ENCODE measurements at places on chromosomes 4 and X.

GRCh38 chrX:13121020-13121555 is 76.7 kb upstream of the FAM9C start:
- DNase-seq: no peak

GRCh38 chrX:15563056-15563455 is 37.7 kb downstream of the ACE2 start:
- no peak for DNase-seq

GRCh38 chrX:9957743-9958142 is 9.4 kb upstream of the CLDN34 start:
- no peak for DNase-seq

GRCh38 chr4:105707782-105708180 is 708 bp downstream of the INTS12 start:
- no peak for DNase-seq

GRCh38 chr4:102216666-102217065 is 128.6 kb downstream of the SLC39A8 start:
- no peak for DNase-seq

- peak; percentile 21 for DNase-seq
Measured at GRCh38 chr4:39596971-39597370, 41.7 kb downstream of the SMIM14 start.

- no peak for DNase-seq
Measured at GRCh38 chr4:16717266-16717970, 181.0 kb downstream of the LDB2 start.

GRCh38 chr4:21882051-21882839 is 66.3 kb downstream of the KCNIP4 start:
- DNase-seq: no peak

GRCh38 chr4:154439224-154439623 is 52.4 kb downstream of the DCHS2 start:
- no peak for DNase-seq

DNA sequence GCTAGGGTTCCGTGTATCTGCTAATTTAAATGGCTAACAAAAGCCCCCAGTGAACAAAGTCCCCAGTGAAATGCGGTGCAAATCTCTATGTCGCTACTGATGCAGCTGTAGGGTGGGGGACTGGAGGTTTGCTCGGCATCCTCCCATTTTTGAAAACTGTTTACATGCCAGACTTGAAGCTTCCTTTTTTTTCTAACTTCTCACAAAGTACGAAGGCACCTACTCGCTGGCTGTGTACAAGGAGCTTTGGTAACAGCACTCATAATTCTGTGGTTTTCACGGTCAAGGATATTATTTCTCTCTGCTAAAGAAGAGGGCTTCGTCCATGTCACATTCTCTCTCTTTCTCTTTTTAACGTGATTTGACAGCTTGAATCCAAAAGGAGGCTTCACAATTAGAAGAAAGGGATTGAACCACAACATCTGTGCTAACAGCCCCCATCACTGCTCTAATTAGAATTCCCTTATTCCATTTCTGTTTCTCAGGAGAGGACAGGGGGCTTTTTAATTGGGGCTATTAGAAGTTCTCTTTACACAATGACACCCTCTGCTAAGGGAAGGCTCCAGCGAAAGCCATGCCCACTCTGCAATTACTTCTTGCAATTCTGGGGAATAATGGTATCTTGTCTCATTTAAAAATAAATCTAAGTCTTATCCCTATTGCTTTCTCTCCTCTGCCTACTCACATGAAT is 46.7 kb downstream of the TMEM156 start:
- no peak for DNase-seq

- DNase-seq: no peak
Measured at GRCh38 chrX:145825896-145826295, 8.3 kb downstream of the SLITRK2 start.

- no peak for DNase-seq
Measured at GRCh38 chr4:68904786-68905185, 46.8 kb downstream of the UGT2A3 start.

- DNase-seq: peak; percentile 47
Measured at GRCh38 chr4:16496501-16496900, 270.2 kb upstream of the TAPT1 start.

DNA sequence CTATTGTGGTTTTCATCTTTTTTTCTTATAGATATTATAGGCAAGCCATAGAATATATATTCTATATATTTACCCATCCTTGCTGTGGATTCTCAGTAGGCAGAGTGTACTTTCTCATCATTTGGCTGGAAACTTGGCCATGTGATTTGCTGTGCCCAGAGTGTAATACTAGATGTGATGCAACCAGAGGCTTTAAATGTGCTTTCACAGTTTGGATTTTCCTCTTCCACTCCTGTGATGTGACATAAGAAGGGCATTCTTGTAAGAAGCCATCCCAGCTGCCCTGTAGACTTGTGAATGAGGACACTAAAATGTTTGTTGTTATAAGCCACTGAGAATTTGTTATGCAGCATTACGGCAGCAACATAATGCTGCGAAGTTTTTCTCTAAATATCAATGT is 10.4 kb upstream of the HPGDS start:
- no peak for DNase-seq

DNA sequence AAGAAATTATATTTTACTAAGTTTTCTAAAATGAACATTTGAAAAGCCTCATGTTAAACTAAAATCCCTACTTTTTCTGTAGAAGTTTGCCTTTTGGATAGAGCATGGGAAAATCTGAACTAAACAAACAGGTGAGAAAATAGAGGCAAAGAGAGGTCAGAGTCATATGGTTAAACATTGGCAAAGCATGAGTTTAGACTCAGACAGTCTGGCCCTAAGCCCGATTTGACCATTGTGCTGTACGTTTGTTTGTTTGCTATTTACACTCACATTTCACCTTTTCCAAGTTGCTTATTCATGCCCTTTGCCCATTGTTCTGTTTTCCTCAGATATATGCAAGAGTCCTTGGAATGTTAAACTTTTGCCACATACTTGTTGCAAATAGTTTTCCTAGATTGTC is 85.4 kb downstream of the TIGD2 start:
- no peak for DNase-seq

- no peak for DNase-seq
Measured at GRCh38 chr4:5337731-5338130, 286.5 kb downstream of the STK32B start.

DNA sequence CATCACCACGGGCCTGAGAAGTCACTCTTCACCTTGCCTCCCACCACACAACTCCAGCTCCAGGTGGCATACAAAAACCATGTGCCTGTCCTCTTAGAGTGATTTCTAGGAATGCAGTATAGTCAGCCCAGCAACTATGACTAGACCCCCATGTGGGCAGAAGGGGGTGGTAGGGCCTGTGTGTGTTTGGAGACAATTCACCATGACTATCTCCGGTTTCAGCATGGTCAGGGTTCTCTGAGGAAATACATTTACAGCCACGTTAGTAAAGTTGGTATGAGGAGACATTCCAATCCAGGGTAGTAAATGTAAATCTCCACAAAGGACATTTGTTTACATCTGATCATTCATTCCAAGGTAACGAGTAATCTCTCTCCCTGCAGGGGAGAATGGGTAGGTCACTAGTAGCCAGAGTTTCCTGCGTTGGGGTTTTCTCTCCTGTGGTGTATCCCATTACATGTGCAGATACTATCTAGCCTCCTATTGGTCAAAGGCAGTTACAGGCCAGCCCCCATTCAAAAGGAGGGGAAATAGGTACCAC is 4.2 kb upstream of the MTMR1 start:
- peak; percentile 67 for DNase-seq

GRCh38 chrX:38438321-38438720 is 85.9 kb downstream of the OTC start:
- no peak for DNase-seq

DNA sequence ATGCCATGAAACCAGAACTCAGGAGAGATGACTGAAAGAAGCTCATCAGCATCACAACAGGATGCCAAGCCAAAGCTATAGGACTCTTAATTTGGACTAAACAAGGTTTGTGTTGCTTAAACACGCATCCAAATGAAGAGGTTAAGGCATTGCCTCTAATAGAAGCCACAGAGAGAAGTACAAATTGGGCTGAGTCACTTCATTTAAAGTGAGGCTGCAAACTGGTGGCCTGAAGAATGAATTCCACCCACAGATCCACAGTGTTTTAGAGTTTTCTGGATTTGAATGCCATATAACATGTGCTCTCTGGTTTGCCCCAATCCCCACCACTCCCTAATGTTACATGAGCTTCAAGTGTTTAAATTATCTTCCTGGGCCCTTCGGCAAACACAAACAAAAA is 103.5 kb downstream of the FIP1L1 start:
- DNase-seq: no peak

DNA sequence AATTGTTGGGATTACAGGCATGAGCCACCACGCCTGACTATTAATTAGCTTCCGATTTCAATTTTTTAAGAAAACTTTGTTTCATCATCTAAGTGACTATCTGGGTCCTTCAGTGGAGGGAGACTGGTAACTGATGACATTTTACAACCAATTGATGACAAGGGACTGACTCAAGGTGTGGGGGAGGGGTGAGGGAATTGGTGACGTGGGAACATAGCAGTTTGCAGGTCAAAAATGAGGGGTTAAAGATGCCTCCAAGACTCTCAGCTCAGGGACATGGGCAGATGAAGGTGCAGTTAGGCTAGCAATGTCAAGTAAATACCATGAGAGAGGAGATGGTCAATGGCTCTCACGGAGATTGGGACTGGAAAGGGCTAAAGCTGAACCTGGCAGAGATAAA is 5.7 kb upstream of the FAM9C start:
- DNase-seq: no peak

GRCh38 chr4:22962295-22962694 is 269.6 kb downstream of the GBA3 start:
- DNase-seq: no peak

DNA sequence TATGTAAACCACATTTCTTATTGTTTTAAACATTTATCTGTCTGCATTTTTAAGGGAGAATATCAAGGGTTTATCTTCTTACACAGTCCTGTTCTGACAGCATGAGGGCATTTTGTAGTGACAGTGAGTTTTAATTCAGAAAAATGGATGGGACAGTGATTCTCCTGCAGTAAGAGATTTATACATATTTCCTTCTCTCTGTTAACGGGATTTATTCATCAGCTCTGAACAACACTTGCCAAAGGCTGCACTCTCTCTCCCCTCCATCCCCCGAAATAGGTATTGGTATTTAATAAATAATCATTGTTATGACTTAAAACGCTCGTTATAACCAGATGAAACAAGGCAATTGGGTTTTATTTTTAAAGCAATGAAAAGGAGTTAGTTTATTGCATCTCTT is 410.9 kb downstream of the STIM2 start:
- no peak for DNase-seq

DNA sequence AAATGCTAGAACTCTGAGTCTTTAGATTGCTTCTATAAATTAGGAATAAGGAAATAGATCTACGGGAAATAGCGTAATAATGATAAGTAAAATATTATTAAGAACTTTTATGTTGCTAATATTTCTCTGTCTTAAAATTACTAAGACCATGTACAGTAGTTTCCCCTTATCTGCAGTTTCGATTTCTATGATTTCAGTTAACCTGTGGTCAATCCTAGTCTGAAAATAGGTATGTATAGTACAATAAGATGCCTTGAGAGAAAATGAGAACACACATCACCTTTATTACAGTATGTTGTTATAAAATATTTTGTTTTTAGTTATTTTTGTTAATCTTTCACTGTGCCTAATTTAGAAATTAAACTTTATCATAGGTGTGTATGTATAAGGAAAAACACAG is 92.6 kb downstream of the CCSER1 start:
- no peak for DNase-seq

DNA sequence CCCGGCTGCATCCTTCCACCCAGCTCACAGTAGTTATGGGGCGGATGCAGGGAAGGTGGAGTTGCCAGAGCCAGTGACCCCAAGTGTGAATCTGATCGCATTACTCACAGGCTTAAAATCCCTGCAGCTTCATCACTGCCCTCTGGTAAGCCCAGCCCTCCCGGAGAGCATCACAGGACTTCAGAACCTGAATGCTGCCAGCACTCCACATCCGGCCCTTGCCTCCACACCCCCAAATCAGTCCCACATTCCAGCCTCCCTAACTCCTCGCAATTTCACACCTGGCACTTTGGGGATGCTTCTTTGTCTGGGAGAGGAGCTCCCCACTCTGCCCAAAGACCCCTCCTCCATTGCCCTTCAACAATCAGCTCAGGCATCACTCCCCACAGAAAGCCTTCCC is 15.6 kb downstream of the RASL11B start:
- DNase-seq: no peak

- no peak for DNase-seq
Measured at GRCh38 chrX:42776195-42776594, 1.8 kb downstream of the PPP1R2C start.

GRCh38 chrX:418927-419729 is 32.4 kb upstream of the PPP2R3B start:
- no peak for DNase-seq

DNA sequence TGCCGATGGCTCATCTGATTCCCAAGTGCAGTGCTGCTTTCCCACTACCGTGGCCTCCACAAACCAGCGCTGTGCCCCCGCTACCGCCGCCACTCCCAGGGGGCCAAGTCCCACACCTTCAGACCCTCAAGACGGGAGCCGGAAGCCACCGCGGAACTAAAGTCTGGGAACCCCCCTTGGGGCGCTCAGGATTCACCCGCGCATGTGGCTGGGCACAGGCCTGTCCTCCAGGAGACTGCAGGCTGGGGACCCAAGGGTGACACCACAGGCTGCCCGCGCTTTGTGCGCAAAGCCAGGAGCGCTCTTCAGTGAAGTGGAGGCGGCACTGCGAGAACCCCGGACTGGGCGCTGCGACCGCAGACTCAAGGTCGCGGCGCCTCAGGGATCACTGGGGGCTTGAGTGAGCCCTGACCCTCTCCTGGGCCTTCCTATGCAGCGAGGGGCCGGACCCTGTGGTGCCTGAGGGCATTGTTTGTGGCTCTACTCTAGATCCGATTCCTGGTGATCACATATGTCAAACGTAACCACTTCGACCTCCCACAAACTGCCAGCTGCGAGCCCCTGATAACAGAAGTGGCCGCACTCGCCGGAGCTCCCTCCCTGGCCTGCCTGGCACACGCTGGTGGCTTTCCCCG is 20.4 kb upstream of the TBC1D14 start:
- no peak for DNase-seq

GRCh38 chr4:75696581-75696980 is 23.4 kb upstream of the G3BP2 start:
- DNase-seq: no peak
